ENCODE measurements at places on chromosomes 16 and 17.

DNA sequence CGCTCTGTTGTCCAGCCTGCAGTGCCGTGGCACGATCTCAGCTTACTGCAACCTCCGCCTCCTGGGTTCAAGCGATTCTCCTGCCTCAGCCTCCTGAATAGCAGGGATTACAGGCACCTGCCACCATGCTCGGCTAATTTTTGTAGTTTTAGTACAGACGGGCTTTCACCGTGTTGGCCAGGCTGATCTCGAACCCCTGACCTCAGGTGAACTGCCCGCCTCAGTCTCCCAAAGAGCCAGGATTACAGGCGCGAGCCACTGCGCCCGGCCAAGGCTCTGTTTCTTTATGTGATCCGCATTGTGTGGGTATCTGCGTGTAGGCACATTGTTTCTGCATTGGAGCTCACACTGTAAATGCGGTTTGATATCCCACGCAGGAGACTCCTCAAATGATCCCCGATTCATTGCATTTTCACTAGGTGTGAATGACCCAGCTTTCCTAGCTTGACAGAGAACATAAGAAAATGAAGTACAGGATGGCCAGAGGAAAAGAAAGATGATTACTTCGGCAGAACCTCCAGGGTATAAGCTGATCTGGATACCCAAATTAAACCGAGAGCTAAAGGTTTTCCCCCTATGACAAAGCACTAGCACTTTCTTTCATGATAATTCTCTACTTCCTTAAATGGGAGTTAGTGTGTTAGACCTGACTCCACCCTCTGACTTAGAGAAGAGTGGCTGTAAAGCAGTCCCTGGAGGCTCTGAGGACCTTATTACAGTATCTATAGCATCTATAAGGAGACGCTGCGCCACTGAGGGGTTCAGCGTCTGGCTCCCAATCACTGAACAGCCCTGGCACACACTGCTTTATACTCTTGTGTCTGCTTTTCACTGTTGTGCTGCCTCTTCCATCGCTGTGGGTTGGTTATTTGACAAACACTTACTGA is 17.3 kb downstream of the COTL1 start:
- DNase-seq, result no peak

- no peak for DNase-seq
These were observed 17.3 kb downstream of the DNAH17 start for GRCh38 chr17:78559749-78560368.

- DNase-seq, result peak; percentile 53
These were observed 13.5 kb upstream of the SMIM5 start for GRCh38 chr17:75619506-75620431.

DNA sequence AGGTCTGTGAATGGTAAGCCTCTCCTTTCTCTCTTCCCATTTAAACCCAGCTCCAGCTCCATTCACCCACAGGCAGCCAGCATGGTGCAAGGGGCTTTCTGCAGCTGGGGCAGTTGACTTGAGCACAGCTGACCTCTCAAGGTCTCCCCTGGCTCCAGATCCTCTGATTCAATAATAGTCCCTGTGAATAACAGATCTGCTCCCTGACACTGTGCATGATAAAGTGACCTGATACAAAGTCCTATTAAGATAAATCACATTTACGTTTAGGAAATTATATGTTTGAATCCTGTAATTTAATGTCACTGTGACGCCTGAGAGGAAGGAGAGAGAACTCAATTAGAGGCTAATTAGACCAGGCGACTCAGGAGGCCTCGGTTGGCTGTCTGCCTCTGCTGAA is 540.4 kb upstream of the CDH11 start:
- DNase-seq, result no peak

DNA sequence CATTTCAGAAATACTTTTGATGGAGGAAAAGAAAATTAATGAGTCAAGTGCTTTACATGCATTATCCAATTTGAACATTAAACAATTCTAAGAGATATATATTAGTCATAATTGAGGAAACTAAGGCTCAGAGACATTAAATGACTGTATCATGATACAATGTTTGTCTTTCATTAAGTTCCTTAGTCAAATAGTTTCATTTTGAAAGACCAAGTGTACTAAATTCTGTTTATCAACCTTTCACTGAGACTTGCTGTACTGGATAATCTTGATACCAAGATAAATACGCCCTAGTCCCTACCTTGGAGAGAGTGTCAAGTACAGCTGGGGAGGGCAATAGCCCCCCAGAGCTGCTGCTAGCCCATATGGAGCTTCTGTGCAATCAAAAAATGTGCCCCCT is 24.2 kb downstream of the TOM1L2 start:
- peak; percentile 36 for DNase-seq

DNA sequence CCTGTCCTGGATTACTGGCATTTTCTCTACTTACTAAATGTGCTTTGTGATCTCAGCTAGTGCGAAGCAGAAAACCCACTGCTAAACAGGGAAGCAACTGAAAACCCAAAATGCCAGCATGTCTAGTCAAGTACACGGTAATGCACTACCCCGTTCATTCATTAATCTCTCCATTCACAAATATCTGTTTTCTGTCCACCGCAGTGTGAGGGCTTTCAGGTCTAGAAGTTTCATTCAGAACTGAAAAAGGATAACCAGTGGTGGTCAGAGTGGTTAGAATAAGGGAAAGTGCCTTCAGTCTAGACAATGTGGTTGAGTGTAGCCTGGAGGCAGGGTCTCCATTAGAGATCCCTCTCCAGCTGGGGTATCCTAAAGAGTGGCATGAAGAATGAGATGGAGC is 68.3 kb downstream of the C17orf67 start:
- DNase-seq, result no peak

GRCh38 chr17:39738568-39738901 is 797 bp downstream of the GRB7 start:
- DNase-seq, result peak; percentile 38

Measured in EL (cell line).